GM23248 (cell line): ENCODE measurements at places on chromosomes 4 and X. TPM values are rescaled to one million over a fixed set of nuclear protein-coding genes. Genes with fewer than 3 reads are reported as not detected.

SMIM9 gene
- not detected in 2 replicates for total RNA-seq

GAGE12D gene
- not detected in 2 replicates for total RNA-seq

ELMOD2 gene
- total RNA-seq, result 24.0 and 35.8 TPM in 2 replicates

EFHC2 gene
- not detected in 2 replicates for total RNA-seq

VGLL1 gene
- not detected in 2 replicates for total RNA-seq

RTL3 gene
- total RNA-seq, result under 0.01 and 0.11 TPM in 2 replicates

PKD2 gene
- total RNA-seq, result 125 and 136 TPM in 2 replicates

FAT1 gene
- total RNA-seq, result 250 and 261 TPM in 2 replicates

SPANXA1 gene
- total RNA-seq, result not detected in 2 replicates

FAM184B gene
- total RNA-seq, result not detected in 2 replicates

GRCh38 chr4:108492816-108493595 lies 127.4 kb upstream of the RPL34 start:
- DNase-seq, result peak; percentile 23

- DNase-seq, result peak; percentile 89
Observed at GRCh38 chr4:151641167-151641566, 119.6 kb downstream of the GATB start.

GRCh38 chr4:1077711-1078477 lies 35.5 kb downstream of the RNF212 start:
- DNase-seq, result no peak

DNA sequence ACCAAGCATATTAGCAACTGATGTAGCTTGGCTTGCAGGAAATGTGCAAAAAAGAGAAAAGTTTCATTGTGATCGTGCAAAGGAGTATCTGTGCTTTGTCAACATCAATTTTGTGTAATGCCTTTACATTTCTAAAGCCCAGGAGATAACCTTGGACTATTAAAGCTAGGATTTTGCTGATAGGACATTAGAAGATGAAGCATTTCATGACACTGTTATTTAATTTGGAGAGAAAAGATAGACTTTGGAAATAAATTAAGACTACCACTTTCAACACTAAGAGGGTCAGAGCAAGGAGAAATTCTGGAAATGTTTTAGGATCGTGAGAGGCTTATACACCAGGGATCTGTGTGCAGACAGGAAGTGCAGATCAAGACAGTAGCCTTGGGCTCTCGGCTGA lies 120.6 kb upstream of the MID1 start:
- no peak for DNase-seq

- DNase-seq, result no peak
Observed at GRCh38 chr4:56209767-56210166, 177.5 kb downstream of the AASDH start.

- DNase-seq, result no peak
Observed at GRCh38 chr4:36006226-36006625, 238.1 kb downstream of the ARAP2 start.

- no peak for DNase-seq
Observed at GRCh38 chr4:168722391-168722790, 225.5 kb downstream of the PALLD start.

GRCh38 chrX:103404231-103405008 lies 28.1 kb downstream of the BEX3 start:
- DNase-seq, result peak; percentile 86

DNA sequence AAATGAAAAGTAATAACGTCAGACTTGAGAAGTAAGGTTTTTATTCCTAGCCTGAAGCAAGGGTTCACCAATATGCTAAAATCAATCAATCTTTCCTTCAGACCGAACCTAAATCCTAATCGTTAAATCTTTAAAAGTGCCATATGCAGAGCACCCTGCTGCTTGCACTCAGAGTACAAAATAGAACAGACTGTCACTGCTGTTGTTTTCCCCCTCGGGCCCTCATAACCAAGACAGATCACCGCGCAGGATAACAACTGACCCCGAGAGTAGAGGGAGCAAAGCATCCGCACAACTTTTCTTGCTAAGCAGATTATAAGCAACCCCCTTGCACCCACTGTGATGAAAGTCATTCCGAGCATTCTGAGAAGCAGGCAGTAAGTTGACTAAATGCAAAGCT lies 550.9 kb upstream of the NDST4 start:
- no peak for DNase-seq

- DNase-seq, result no peak
Observed at GRCh38 chr4:531721-532565, 32.9 kb downstream of the PIGG start.

- DNase-seq, result no peak
Observed at GRCh38 chr4:42985976-42986375, 93.5 kb downstream of the GRXCR1 start.

- DNase-seq, result no peak
Observed at GRCh38 chr4:5191831-5192230, 140.6 kb downstream of the STK32B start.

GRCh38 chrX:153648358-153649177 lies 1.6 kb downstream of the DUSP9 start:
- no peak for DNase-seq

GRCh38 chr4:137558951-137559350 lies 26.7 kb upstream of the PCDH18 start:
- peak; percentile 75 for DNase-seq

DNA sequence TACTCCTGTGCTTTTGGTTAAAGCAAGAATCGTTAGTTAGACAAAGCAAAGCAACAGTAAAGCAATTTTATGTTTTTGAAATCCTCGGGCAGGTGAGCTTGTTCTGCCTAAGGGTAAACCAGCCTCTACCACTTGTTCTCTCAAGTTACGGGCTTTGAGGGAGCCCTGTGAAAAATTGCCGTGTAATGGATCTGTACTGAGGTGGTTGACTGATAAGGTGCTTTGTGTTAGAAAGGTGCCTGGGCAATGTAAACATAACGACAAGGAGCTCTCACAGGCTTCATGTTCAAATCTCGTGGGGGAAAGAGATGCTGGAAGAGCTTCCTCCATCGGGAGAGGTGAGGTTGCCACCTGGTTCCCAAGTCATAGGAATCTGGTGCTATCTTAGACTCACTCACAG lies 111.8 kb downstream of the TRAPPC11 start:
- no peak for DNase-seq

DNA sequence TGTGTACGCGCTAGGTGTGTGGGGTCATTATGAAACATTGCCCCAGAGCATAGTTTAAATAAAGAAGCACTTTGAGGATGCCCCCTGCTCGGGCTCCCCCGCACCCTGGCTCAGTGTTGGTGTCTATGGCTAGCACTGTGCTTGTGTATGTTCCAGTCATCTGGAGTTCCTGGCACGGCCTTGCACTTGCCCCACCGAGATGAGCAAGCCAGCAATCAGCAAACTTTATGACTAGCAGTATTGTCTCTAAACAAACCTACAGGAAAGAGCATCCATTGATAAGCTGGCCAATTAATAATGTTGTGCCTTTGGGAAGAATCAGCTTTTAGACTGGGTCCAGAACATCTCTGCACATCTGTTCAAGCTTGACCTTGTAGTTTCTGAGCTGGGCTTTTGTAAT lies 707 bp upstream of the SHROOM4 start:
- DNase-seq, result peak; percentile 52

DNA sequence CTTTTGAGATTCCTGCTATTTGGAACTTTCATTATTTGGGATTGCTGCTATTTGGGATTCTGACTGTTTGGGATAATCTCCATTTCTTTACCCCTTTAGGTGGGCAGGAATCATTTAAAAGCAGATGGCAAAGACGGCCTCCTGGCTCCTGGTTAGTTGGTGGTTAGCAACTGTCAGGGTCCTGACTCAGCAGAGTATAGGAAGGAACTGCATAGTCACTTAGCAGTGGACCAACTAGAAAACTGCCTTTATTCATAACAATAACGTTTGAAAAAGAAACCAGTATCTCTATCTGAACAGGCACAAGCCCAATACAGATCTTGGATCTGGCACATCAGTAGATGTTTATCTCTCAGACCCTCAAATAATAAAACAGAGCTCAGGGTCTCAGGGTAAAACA lies 469.7 kb upstream of the FGF16 start:
- no peak for DNase-seq

- no peak for DNase-seq
Observed at GRCh38 chr4:53455766-53456165, 78.3 kb downstream of the FIP1L1 start.

DNA sequence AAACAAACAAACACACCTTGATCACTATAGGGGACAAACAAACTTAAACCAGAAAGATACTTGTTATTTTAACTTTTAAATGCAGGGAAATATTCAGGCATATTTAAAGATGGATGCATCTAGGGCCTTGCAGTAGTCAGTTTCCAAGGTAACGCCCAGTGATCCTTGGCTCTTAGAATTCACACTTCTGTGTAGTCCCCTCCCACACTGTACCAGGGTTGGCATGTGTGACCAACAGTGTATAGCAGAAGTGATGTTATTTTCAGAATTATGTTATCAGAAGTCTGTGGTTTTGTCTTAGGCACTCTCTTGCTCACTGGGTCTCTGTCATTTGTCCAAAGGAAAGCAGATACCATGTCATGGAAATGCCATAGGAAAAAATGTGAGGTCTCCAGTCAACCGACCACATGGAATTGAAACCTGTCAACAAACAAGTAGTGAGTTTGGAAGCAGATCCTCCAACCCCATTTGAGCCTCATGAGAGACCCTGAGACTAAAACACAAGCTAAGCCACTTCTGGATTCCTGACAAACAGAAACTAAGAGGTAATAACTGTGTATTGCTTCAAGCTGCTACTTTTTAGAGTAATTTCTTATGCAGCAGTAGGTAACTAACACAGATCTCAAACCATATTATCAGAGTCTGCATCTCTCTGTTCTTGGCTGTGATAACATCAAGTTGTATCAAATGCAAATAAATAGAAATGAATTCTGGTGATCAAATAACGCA lies 670.3 kb downstream of the KCTD8 start:
- DNase-seq, result no peak

DNA sequence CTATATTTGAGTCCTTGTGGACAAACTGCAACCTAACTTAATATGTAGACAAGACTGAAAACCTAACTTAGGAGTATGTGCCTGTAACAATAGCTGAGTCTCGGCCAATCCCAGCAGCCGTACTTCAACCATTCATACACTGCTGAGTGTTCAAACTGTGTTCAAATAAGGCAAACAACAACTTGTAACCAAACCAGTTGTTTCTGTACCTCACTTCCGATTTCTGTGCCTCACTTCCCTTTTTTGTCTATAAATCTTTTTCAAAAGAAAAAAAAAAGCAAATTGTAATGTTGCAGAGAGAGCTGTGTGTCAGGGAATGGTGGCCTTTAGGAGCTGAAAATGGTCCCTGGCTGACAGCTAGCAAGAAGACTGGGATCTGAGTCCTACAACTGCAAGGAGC lies 46.0 kb downstream of the GEMIN8 start:
- no peak for DNase-seq

DNA sequence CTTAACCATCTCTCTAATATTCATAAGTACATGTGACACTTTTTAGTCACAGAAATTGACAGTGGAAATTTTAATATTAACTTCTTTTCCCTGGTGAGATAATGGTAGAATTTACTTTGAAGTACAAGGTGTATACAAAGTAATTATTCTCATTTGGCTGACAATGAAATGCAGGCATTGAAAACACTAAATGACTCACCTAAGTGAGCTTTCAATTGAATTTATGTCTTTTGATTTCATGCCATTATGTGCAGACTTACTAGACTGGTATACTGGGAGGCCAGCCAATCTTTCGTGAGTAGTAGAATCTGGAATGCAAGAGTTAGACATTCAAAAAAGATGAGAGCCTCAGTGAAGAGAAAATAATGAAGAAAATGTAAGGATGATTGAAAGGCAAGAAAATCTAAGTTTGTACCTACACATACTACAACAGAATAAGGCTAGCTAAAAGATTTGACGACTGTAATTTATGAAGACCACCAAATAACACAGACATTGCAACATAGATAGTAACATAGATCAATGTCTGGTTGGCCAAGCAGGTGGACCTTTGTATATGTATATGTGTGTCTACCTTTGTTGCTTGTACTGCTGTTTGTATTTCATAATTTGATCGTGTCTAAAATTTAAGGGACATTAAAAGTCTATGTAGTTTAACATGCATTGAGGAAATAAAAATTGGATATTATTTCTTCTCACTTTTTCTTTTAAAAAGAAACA lies 459.7 kb downstream of the IL15 start:
- DNase-seq, result peak; percentile 99

DNA sequence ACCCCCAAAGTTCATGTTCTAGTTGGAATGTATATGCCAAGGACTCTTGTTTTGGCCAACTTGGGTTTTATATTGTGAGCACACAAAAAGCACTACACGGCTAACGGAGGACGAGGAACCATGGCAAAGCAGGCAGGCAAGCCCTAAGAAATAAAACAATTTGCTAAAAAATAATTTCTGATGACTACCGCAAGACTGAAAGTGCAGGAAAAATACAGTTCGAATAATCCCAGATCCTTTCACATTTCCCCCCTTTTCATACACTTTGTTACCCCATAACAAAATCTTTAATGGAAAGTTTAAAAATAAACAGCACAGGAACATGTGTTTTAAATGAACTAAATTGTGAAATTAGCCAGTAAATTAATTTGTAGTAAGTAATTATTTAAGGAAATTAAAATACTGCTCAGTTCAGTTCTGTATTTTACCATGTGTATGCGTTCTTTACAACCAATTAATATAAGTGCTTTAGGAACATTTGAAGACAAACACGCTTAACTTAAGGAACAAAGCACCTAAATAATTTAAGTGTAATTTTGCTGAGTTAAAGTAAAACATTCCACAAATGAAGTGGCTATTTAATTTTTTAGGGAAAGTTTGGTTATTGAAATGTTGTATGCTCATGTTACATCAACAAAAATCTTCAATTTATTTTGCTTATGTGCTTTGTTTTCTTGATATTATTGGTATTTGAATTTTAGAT lies 12.4 kb upstream of the PITX2 start:
- DNase-seq, result no peak

DNA sequence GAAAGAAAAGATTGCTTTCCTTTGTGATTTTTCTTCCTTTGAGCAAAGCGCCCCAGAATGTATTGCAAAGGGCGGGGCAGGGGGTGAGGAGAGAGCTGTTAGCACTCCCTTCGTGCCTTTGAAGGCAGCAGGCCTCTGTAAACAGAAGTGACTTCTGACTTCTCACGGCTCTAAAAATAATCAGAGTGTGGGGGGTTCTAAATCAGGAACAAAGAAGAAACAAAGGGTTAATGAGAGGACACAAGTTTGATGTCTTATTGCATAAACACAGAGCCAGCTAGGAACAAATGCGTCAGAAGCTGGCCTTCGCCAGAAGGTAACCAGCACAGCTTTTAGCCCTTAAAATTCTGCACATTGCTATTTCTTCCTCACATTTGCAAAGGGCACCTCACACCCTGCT lies 626.2 kb downstream of the MID1IP1 start:
- peak; percentile 8 for DNase-seq

DNA sequence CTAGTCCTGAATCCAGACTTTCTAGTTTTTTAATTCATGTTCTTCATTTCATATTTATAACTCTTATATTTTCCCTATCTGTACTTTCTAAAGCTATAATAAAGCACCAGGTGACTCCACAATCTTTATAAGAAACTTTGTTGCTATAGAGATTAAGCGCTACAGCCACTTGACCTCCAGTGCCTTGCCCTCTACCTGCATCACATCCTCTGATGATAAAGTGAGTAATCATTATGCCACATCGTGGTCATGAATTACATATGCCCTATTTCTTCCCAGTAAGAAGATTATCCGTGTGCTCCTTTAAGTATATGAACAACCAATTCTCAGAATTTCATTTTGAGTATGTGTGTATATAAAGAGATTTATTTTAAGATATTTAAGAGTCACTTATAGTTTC lies 6.8 kb upstream of the DYNLT3 start:
- no peak for DNase-seq

- no peak for DNase-seq
Observed at GRCh38 chrX:140822184-140822583, 112.6 kb downstream of the LINC00632 start.

GRCh38 chr4:108483079-108483478 lies 137.3 kb upstream of the RPL34 start:
- no peak for DNase-seq
